ENCODE measurements at places on chromosomes 5 and 9.

DNA sequence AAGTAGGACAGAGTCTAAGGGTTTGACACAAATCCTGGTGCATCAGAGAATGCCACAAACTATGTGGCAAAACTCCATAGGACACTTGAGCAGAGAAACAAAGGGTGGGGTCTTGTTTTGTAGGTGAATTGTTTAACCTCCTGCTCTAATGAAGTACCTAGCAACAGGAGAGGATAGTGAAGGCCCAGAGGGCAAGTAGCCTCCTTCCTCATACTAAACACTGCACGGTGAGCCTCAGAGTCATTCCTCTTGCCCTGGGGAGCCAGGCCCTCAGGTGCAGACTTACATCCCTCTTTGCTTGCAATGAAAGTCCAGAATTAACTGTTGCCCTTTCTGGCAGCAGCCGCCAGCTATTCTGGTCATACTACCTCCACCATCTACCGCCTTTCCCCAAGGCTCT is 166.1 kb downstream of the DROSHA start:
- DNase-seq = no peak

GRCh38 chr5:133706506-133707430 is 94.4 kb upstream of the FSTL4 start:
- DNase-seq = no peak

DNA sequence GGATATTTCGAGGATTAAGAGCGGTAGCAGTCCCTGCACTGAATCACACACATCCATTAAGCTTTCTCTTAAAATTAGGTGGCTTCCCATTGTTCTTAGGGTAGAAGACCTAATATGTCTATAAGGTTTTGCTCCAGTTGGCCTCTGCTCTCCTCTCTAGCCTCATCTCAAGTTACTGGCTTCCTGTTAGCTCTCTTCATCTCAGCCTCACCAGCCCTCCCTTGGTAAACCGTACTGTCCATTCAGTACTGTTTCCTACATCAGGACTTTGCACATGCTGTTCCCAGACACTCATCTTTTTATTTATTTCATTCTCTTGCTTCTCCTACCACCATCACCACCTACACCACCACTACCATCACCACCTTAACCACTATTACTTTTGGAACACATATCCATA is 428.6 kb downstream of the PDE4D start:
- no peak for DNase-seq

DNA sequence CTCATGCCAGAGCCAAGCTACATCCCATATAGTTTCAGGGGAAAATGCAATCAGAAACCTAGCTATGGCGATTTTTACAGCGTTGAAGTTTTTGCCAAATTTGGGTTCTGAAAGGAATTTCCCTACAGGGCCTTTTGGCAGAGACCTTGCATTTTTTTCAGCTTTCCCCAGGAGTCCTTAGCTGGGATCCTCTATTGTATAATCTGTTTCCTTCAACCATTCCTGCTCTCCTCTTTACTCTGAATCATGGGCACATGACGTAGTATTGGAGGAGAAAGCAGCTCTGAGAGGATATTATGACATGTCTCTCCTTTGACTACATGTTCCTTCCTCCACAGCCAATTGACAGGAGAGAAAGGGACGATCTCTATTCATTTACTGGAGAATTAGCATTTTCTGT is 118.5 kb upstream of the ERCC6L2 start:
- DNase-seq = no peak

- no peak for DNase-seq
These were observed 6.5 kb upstream of the INSL6 start for GRCh38 chr9:5191985-5192384.

GRCh38 chr5:172334641-172335040 is 51.1 kb upstream of the UBTD2 start:
- DNase-seq = no peak

DNA sequence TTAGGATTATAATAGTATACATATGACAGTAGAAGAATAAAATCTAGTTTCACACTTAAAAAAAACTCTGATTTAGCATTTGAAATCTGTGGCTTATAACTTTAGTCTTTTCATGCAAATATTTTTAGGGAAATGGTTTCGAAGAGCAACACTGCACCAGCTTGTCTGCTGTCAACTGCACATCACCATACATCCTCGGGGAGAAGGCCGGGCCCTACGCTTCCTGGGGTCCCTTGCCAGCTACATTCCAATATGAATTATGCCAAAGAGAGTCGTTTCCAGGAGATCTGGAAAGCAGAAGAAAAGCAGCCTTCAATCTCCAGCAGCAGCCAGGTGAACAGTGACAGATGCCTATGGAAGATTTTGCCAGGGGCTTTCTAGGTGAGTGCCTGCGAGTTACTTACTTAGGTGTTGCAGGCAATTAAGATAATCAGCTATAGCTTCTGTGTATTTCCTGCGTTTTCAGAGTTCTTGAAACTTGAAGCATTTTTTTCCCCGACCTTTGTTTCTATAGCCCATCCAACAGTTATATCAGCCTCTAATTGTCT is 166.8 kb downstream of the TRPM3 start:
- DNase-seq = no peak

DNA sequence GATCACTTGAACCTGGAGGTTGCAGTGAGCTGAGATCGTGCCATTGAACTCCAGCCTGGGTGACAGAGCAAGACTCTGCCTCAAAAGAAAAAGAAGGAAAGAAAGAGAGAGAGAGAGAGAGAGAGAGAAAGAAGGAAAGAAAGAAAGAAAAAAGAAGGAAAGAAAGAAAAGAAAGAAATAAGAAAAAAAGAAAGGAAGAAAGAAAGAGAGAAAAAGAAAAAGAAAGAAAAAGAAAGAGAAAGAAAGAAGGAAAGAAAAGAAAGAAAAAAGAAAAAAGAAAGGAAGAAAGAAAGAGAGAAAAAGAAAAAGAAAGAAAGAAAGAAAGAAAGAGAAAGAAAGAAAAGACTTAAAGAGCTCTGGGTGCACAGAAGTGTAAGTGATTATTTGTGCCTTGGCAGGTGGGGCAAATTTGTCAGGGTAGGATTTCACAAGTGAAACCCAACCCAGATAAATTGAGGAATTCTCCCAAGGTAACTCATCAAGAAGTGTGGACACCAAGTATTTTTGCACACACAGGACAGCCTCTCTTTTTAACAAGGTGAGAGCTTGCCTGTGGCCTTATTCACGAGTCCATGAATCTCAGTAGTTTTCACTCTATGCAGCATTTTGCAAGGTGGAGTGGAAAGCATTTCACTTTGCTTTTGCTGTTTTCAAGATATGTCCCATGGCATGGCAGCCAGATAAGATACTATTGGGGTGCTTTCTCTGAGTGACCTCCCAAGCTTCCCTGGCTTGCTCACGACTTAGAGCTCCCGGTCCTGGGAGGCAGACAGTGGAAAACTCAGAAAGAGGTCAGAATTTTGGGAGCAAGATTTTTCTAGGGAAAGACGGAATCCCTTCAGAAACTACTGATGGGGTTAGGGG is 57.8 kb downstream of the C9orf153 start:
- DNase-seq = no peak

GRCh38 chr5:87886164-87886563 is 382.5 kb downstream of the TMEM161B start:
- DNase-seq = no peak

DNA sequence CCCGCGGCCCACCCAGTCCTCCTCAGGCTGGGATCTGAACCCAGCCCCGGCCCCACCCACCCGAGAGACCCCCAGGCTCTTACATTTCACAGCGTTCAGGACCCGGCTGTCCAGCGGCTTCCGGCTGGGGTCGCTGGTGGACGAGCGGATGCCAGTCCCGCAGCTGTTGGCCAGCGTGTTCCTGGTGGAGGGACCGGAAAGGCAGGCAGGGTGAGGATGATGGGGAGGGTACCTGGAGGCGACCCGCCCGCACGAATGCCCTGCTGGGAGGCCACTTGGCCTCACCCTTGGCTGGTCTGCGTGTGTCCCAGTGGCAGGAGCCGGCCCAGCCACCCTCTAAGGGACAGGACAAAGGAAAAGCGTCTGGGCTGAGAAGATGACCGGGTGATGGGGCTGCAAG is 51.9 kb upstream of the UBAC1 start:
- no peak for DNase-seq

DNA sequence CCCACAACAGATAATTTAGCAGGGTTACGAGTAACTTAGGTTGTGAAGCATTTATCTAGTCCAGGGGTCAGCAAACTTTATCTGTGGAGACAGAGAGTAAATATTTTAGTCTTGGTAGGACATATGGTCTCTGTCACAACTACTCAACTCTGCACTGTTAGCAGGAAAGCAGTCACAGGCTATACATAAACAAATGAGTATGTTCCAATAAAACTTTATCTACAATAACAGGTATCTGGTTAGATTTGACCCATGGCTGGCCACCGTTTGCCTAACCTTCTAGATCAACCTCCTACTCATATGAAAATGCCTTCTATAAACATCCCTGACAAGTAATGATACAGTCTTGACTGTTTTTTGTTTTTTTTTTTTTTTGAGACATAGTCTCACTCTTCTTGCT is 13.0 kb upstream of the HK3 start:
- DNase-seq = no peak

DNA sequence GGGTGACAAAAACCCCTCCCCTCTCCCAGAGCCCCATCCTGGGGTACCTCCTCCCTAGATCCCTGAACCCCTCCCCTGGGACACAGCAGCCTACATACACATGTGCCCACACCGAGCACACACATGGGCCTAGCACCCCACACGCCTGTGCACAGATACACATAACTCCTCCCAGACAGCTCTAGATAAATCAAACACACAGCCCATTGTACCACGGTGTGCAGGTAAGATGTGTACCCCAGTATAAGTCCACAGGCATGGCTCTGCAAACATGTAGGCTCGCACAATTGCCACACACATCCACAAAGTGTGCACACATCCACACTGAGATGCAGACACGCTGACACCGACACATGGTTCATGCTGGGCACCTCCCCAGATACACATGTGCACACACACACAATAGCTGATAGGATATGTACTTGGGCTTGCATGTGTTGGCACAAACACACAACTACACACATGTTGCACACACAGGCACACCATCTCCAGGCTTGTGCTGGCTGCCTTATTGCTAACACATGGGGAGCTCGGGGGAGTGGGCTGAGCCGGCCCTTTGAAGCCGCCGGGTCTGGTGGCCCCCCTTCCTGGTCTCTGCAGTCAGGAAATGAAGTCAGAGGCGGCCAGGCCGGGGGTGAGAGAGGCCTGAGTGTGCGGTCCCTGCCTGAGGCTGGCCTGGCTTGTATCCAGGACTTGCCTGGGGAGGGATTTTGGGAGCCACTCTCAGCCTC is 30.2 kb downstream of the GOLGA2 start:
- no peak for DNase-seq

DNA sequence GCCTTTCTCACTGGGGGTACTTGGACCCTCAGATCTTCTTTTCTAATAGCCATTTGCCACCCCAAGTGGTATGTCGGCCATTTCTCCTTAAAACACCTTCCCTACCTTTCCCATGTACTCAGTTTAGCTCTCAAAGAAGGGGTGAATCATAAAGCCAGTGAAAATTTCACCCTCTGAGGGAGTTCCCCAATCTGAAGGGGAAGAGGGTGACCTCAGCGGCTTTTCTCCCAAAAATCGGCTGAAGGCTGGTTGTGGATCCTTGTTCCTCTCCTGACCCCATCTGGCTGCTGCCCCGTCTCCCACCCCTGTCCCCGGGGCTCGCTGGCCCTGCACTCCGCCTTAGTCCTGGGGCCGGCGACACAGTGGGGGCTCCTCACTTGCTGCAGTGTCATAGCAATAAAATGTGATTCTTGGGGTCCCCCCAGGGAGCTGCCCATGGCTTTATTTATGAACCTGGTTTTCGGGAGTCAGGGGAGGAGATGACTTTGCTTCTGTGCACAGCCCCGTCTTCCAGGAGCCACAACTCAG is 17.3 kb upstream of the LTC4S start:
- no peak for DNase-seq

DNA sequence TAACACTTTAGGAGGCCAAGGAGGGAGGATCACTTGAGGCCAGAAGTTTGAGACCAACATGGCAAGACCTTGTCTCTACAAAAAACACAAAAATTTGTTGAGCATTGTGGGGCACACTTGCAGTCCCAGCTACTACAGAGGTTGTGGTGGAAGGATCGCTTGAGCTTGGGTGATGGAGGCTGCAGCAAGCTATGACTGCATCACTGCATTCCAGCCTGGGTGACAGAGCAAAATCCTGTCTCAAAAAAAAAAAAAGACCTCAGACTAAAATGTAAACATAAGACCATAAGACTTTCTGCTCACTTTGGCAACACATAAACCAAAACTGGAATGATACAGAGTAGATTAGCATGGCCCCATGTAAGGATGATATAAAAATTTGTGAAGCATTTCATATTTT is 24.6 kb upstream of the NANS start:
- no peak for DNase-seq

GRCh38 chr9:2991292-2991691 is 147.4 kb upstream of the PUM3 start:
- no peak for DNase-seq

GRCh38 chr9:99533421-99533820 is 288.3 kb upstream of the NR4A3 start:
- DNase-seq = no peak

DNA sequence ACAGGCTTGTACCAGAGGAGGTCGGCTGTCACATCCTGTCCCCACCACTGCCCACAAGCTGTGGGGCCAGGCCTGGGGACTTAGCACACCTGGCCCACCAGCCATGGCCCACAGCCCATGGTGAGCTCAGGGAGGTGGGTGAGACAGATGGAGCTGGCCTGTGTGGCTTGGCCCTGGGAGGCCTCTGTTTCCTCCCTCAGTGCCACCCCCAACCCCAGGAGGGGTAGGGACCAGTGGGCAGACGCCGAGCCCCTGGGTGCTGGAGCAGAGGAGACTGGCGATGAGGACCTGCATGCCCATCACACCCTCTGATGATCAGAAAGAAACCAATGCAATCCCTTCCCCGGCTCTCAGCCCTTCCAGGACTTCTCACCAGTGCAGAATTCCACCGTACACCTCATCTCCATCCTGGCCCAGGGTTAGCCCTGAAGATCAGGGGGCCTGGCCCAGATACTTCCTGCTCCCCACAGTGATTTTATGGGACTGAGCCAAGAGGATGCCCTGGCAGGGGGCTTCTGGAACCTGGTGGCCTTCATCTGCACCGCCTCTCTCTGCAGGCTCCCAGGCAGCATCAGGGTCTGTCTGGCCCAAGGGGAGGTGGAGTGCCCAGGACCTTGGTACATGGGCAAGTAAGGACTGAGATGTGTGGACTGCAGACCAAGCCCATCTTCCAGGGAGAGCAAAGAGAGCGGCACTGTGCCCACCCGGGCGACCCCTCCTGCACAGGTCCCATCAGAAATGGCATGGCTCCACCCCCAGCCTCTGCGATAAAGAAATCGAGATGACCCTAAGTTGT is 16.9 kb upstream of the NKD2 start:
- DNase-seq = no peak

Measured in stimulated activated CD4-positive, alpha-beta T cell treated with anti-CD3 and anti-CD28 coated beads, Interleukin-2, amount 100 ng/mL, for 24 hours (primary cell).